Activated CD4-positive, alpha-beta T cell treated with anti-CD3 and anti-CD28 coated beads, Interleukin-2, amount 10 ng/mL, durations not matched to agents 7 days and 5 days (primary cell): ENCODE measurements at places on chromosomes 6 and 20. TPM values are rescaled to one million over a fixed set of nuclear protein-coding genes. Genes with fewer than 3 reads are reported as not detected.
A peak's percentile ranks its signal among the peaks of the same experiment; 100 is the strongest.

GRCh38 chr6:13794184-13794583 is 20.2 kb downstream of the MCUR1 start:
- no peak for DNase-seq
- no peak overlapping the region for H3K4me3 ChIP-seq
- no peak overlapping the region for H3K27ac ChIP-seq
- peaks cover 22% of the 10 kb centered on the region for H3K4me1 ChIP-seq

DNA sequence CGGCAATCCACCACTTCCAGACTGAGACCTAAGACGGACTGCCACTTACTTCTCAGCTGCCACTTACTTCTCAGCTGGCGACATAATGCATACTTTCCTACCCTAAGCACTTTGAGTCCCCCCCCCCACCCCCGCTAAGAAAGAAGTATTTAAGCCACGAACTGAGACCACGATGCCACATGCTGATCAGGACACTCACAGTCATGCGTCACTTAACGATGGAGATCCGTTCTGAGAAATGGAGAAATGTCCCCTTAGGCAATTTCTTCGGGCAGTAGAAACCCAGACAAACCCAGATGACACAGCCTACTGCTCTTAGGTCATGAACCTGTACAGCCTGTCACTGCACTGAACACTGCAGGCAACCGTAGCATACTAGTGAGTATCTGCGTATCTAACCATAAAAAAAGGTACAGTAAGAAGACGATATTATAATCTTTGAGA is 690 bp downstream of the IFNGR1 start:
- no peaks in the 10 kb centered on the region for H3K27me3 ChIP-seq
- DNase-seq: peak; percentile 52
- peak overlapping the region; percentile 100 for H3K27ac ChIP-seq

GRCh38 chr20:62367633-62368391 is 700 bp upstream of the LAMA5 start:
- no peak overlapping the region for H3K27ac ChIP-seq
- no peak for DNase-seq
- H3K27me3 ChIP-seq: peaks cover 27% of the 10 kb centered on the region
- H3K4me1 ChIP-seq: no peaks in the 10 kb centered on the region
- peak overlapping the region; percentile 27 for H3K4me3 ChIP-seq

- peak overlapping the region; percentile 69 for H3K4me3 ChIP-seq
- H3K27ac ChIP-seq: peak overlapping the region; percentile 97
- peak; percentile 19 for DNase-seq
- no peaks in the 10 kb centered on the region for H3K27me3 ChIP-seq
- peaks cover 52% of the 10 kb centered on the region for H3K36me3 ChIP-seq
Measured at GRCh38 chr6:166949528-166950442, 6.6 kb downstream of the RNASET2 start.

GRCh38 chr6:26319405-26320128 is 45.4 kb upstream of the BTN3A2 start:
- H3K27me3 ChIP-seq: peaks cover 5% of the 10 kb centered on the region
- H3K4me3 ChIP-seq: no peak overlapping the region
- no peak for DNase-seq
- H3K4me1 ChIP-seq: peaks cover 44% of the 10 kb centered on the region

GUCA1A gene
- total RNA-seq: not detected

C6orf163 gene
- 2.3 TPM for total RNA-seq
